ENCODE measurements at places on chromosomes 5 and 9. TPM values are rescaled to one million over a fixed set of nuclear protein-coding genes. Genes with fewer than 3 reads are reported as not detected.
A peak's percentile ranks its signal among the peaks of the same experiment; 100 is the strongest.

DNA sequence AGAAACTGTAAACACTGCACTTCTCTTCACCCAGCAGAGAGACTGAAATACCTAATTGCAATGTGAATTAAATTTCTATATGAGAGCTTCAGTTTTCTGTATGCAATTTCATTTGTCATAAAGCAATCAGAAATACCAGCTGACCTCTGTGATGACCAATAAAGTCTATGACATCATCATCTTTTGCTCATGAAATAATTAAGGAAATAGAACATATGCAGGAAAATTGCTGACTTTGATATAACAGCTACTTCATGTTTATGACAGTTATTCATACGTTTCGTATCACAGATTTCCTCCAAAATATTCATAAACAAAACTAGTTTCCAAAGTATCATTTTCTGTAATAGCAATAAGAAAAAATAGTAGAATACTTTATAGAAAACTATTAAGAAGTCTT lies 652.3 kb downstream of the SLCO4C1 start:
- DNase-seq = no peak

DNA sequence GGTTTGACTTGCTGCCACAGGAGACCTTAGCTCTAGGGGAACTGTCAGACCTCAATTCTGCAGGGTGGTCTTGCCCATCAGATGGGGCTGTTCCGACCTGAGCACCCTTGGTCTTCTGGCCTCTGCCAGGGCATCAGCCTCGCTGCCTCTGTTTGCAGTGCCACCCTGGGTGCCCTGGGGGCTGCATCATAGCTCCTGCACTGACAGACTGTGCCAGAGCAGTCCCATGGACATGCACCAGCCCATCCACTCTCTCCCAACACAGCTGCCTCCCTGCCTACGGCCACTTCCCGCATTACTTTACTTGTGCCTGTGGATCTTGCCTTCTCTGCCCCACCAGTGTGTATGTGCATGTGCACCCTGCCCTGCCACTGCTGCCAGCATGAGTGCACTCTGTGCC lies 884.7 kb upstream of the ARRDC3 start:
- DNase-seq = no peak

- no peak for DNase-seq
These were observed 155.0 kb upstream of the CLINT1 start for GRCh38 chr5:158013939-158014338.

GRCh38 chr5:56638768-56639238 lies 176.5 kb upstream of the MAP3K1 start:
- no peak for DNase-seq

GRCh38 chr9:21153336-21154017 lies 11.8 kb upstream of the IFNW1 start:
- DNase-seq = no peak

DNA sequence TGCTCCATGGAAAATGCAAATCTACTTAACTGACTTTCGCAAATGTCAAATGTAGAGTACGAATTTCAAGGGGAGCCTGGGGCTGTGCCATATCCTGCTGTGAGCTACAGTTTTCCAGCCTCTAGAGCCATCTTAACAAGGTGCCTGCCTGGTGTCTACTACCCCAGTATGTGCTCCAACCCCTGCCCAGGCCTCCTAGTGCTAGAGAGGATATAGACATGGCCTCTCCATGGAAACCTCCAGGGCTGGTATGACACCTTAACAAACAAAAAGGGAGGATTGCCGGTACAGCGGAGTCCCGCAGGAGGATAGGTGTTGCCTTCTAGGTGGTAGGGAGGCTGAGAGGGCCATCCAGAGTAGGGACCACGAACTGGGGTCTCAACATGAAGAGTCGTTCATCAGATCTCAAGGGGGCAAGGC lies 13.6 kb upstream of the IL3 start:
- DNase-seq = no peak

GRCh38 chr9:27752069-27752468 lies 178.8 kb upstream of the C9orf72 start:
- no peak for DNase-seq

GRCh38 chr5:37495210-37495609 lies 116.1 kb downstream of the WDR70 start:
- DNase-seq = no peak

DNA sequence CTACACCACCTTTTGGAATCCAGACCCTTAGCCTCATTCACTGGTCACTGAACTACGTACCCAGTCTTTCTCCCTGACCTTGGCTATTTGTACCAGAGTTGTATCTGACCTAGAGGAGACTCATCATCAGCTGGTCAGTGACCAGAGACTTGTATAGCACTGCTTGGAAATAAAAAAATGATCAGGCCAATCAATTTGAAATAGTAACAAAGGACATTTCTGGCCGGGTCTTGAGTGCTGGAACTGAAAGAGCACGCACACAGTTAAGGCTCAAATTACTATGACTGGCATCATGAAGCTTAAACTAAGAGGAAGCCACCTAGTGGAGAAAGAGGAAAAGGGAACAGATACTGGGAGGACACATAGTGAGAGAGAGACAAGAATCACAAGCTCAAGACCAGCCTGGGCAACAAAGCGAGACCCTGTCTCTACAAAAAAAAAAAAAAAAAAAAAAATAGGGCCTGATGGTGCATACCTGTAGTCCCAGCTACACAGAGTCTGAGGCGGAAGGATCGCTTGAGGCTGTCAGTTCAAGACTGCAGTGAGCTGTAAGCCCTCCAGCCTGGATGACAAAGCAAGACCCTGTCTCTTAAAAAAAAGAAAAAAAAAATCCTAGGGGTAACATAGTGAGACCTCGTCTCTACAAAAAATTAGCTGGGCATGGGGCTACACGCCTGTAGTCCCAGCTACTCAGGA lies 12.8 kb upstream of the SRP19 start:
- DNase-seq = peak; percentile 4

- DNase-seq = no peak
These were observed 41.6 kb upstream of the SHOC1 start for GRCh38 chr9:111836311-111836710.

DNA sequence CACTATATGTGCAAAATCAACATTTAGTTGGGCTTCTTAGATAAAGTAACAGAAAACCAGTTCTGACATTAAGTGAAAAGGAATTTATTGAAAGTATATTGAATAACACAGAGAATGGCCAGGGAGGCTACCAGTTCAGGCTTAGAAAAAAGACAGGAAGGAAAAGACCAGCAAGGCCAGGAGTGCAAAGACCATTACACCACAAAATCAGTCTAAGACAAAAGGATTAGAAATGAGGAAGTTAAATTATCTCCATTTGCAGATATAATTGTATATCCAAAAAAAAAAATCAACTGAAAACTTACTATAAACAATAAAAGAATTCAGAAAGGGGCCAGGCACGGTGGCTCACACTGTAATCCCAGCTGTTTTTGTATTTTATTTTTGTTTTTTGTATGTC lies 4.8 kb upstream of the TEX10 start:
- no peak for DNase-seq

DNA sequence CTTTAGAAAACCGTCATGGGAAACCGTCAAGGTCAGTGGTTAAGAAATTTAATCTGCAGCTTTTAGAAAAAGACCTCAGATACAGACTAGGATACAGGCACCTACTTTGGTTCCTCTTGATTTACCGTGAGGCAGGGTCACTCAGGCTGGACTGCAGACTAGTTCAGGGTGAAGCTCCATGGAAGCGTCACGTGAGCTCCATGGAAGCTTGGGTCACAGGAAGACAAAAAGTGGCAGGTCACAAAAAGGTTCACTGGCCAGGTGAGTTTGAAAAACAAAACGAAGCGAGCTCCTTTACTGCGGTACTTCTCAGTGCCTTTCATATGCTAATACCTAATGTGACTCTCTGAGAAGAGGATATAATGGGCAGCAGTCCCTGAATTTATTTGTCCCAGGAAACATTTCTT lies 43.0 kb downstream of the PRRC2B start:
- no peak for DNase-seq

GRCh38 chr9:131676431-131676972 lies 63.4 kb downstream of the RAPGEF1 start:
- no peak for DNase-seq

DNA sequence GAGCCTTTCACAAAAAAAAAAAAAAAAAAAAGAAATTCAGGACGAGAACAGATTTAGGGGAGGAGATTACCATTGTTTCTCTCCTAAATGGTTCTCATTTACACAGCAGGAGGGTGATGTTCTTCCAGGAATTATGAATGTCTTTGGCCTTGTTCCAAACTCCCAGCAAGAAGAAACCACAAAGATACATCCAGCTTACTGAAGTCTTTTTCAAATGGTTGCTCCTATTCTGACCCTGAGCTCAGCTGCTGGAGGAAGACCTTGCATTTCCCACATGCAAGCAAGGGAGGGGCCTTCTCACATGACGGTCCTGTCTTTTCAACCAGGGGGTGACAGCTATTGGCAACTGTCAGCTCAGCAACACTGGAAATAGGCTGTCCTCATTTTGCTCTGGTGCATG lies 203.0 kb upstream of the VLDLR start:
- no peak for DNase-seq

GRCh38 chr5:128522336-128522735 lies 15.7 kb downstream of the FBN2 start:
- DNase-seq = no peak

GRCh38 chr9:134839455-134840125 lies 41.0 kb upstream of the FCN2 start:
- DNase-seq = no peak

GRCh38 chr5:147957901-147958300 lies 51.6 kb upstream of the C5orf46 start:
- DNase-seq = no peak

- no peak for DNase-seq
These were observed 165.6 kb upstream of the MPDZ start for GRCh38 chr9:13445103-13445500.

GRCh38 chr9:82488313-82489200 lies 500.0 kb downstream of the SPATA31D1 start:
- DNase-seq = no peak

- DNase-seq = no peak
These were observed 199.3 kb downstream of the TTLL11 start for GRCh38 chr9:121893786-121894185.

GRCh38 chr9:22052376-22052945 lies 43.4 kb upstream of the CDKN2B start:
- DNase-seq = no peak

DNA sequence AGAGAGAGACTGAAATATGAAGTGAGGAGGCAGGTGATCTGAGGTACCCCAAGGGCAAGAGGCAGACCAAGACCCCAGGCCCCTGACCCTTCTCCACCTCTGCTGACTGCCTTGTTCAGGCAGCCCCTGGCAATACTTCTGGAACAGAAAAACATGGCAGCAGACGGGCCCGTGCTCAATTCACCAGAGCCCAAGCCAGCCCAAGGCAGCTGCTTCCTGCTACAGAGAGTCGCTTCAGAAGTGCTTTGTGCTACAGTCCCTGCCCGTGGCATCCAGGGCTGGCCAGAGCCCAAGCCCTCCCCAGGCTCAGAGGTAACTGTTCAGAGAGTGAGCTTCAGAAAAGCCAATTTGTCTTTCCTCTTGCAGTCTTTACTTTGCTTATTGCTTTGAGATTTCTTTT lies 151.4 kb upstream of the FSTL4 start:
- no peak for DNase-seq

DNA sequence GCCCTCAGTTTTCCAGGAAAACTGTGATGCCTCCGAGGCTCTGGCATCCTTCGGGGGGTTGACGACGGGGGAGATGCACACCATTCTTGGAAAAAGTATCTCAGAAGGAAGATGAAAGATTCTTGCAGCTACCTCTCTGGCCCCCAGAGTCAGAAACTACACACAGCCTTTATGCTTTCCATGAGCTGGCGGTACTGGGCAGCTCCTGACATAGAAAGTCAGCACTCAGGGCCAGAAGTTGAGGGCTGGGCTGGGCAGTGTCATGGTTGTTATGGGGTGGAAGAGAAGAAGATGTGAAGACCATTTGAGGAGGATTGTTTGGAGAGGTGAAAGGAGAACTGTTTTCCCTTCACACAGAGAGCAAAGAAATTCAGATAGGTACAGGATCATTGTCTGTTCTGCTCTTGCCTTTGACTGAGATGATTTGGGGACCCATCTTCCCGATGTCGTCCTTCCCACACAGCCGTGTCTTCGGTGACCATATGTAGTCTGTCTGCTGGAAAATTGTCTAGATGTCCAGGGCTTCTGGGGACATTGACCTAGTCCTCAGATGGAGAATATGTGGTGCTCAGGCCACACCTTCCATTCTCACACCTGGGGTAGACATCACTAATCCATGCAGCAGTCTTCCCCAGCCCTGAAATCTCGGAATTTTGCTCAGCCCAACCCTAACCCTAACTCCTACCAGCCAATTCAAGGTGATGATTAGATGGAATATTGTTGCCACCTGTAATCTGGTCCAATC lies 237.1 kb downstream of the CACNA1B start:
- DNase-seq = no peak

GRCh38 chr5:68189613-68190012 lies 25.9 kb upstream of the PIK3R1 start:
- DNase-seq = no peak

DNA sequence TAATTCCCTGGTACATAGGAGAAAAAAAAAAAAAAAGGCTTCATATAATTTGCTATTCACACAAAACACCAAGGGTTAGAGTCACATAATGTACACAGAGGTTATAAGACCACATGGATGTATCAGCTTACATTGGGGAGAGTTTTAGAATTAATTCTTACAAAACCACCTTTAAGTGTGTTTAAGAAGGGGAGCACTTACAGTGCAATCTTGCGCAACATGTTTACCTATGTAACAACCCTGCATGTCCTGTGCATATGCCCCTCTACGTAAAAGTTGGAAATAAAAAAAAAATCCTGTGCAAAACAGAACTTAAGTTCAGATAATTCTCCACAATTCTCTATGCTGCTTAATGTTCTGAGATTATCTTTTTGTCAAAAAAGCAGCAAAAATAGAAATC lies 190.0 kb downstream of the DENND1A start:
- no peak for DNase-seq

- no peak for DNase-seq
These were observed 126.7 kb downstream of the ARSB start for GRCh38 chr5:78858364-78858763.

- no peak for DNase-seq
These were observed 198.9 kb downstream of the FANCC start for GRCh38 chr9:95118596-95118995.

DNA sequence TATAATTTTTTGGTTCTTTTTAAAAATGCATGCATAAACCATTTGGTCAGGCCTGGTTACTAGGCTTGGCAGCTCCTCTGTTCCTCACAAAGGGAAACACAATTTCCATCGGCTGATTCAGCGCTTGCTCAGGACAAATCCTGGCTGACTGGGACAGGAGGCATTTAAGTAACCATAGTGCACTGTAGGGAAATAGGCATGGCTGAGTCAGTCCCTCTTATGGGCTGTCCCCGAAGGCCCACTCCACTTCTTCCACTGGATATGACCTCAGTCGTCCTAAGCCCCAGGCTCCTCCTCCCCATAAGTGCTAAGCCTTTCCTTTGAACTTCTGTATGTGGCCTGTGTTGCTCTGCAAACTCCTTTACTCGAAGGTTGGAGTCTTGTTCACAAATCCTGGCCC lies 71.2 kb upstream of the GLIS3 start:
- no peak for DNase-seq

FOCAD gene
- 237 TPM for total RNA-seq

DMRT2 gene
- total RNA-seq = not detected

CAMK4 gene
- total RNA-seq = 67.3 TPM

MARCHF11 gene
- total RNA-seq = 3.7 TPM

CCDC183 gene
- 2.0 TPM for total RNA-seq

FBP1 gene
- not detected for total RNA-seq

GOLGA1 gene
- total RNA-seq = 14.3 TPM

NIPAL4 gene
- total RNA-seq = not detected

SLC1A1 gene
- total RNA-seq = 66.9 TPM
